NCI-H524 (cell line): ENCODE measurements at places on chromosomes 2 and 18.

DNA sequence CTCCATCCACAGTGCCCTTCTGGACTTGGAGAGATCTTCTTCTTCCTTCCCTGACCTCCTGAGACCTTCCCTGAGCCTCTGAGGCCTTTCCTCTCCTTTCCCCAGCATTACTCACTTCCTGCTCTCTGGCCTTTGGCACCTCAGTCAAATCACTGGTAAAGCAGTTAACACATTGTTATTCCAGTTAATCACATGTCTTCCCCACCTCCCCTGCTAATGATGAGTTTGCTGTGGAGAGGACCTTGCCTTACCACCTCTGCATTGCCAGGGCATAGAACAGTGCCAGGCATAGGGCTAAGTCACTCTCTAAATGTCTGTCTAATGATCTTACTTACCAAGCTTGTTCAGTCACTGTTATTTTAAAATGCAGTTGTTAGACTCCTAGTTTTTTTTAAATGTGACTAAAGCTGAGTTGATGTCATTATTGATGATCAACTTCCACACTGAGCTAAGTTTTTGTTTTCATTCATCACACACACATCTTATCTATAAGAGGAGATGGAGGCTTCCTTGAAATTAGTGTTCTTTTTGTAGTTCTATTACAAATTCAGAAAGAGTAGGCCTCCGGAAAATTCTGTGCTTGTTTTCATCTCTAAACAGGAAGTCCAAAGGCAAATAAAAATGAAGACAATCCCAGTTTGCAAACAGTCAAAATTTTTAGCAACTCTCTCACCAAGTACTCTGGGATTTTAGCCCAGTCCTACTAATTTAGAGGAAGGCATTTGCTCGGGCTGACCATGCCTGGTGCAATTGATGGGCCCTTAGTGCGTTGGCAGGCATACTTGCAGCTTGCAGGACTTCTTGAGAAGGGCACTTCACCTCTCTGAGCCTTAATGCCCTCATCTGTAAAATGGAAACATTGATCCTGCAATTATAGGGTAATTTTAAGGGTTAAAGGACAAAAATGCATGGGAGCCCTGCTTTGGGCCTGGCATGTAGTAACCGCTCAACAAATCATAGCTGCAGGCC, 113.7 kb upstream of the SPRED2 start:
- no peak for DNase-seq

DNA sequence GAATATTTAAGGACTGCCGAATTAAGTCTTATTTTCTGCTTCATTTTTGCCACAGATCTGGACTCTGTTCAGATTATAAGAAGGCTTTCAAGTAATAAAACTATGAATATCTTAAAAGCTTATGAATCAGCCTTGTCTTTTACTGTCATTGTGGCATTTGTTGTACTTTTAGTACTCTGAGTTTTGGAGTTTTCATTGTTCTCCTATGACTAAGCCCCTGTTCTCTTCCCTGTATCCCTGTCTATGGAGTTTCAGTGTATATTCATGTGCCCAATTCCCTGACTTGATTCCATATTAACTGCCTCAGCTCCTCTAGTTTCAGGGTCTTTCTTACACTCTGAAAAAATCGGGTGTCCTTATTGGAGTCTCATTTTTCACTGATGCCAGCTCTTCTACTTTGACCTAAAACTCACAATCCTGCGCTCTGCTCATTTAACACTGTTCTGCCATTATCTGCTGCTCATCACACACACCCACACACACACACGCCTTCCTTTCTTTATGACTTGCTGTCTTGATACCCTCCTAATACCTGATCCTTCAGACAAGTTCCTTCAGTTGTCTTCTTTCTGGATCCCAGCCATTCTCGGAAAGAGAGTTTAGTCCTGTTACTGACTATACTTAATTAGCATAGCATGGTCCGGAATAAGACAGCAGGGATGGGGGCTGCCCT, 511.8 kb downstream of the CPS1 start:
- no peak for DNase-seq

GRCh38 chr2:33496150-33496549, 19.7 kb downstream of the RASGRP3 start:
- DNase-seq, result no peak

- no peak for DNase-seq
Measured at GRCh38 chr2:226423498-226423960, 376.1 kb downstream of the IRS1 start.

DNA sequence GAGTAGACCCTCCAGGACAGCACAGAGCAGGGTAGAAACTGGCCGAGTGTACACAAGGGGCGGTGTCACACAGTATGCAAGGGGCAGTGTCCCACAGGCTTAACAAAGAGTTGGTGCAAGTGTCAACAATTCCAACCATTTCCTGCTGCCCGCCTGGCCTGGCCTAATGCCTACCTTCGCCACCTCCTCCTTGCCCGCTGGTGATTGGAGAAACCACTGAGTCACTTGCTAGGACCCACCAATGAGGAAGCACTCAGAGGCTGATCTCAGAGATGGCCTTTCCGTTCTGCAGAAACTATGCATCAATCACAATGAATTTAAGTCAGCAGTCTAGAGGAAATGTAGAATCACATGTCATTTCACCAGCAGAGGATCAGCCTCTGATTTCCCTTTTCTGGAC, 263.3 kb upstream of the PKDCC start:
- DNase-seq, result no peak

- DNase-seq, result no peak
Measured at GRCh38 chr2:235659767-235660322, 166.0 kb downstream of the AGAP1 start.

DNA sequence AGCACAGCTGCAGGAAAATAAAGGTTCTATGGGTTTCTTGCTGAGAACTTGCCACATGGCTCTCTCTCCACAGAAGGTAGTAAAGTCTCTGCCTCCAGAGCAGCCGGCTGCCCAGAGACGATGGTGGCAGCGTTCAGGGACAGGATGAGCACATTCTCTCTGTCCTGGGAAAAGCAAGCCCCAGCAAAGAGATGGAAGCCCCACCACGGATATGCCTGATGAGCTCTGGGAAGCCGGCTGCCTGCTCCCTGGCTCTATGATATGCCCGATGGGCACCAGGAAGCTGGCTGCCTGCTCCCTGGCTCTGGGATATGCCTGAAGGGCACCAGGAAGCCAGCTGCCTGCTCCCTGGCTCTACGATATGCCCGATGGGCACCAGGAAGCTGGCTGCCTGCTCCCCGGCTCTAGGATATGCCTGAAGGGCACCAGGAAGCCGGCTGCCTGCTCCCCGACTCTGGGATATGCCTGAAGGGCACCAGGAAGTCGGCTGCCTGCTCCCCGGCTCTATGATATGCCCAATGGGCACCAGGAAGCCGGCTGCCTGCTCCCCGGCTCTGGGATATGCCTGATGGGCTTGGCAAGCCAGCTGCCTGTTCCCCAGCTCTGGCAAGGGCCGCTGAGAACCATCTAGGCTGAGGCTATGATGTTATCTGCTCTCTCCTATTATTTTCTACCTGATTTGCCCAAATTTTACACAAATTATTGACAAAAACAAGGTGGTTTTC, 21.5 kb upstream of the SNTG2 start:
- no peak for DNase-seq

DNA sequence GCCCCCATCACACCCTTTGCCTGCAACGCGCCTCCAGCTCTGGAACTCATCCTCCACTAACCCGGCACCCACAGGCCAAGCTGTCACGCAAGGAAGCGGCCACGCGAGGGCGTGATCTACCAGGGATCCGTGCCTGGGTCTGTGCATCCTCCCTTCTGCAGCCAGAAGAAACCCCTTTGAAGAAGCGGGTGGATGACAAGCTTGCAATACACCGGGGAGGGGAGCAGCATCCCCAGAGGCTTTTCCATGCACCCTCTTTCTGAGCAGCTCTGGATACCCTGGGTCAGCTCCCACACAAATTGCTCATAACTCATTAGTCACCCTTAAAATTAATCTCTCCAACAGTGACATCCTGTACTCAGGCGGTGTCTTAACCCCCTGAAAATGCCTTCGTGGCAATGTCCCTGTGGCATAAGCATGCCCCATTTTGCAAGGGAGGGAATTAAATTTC, 47.6 kb downstream of the PDCL3 start:
- DNase-seq, result peak; percentile 72

DNA sequence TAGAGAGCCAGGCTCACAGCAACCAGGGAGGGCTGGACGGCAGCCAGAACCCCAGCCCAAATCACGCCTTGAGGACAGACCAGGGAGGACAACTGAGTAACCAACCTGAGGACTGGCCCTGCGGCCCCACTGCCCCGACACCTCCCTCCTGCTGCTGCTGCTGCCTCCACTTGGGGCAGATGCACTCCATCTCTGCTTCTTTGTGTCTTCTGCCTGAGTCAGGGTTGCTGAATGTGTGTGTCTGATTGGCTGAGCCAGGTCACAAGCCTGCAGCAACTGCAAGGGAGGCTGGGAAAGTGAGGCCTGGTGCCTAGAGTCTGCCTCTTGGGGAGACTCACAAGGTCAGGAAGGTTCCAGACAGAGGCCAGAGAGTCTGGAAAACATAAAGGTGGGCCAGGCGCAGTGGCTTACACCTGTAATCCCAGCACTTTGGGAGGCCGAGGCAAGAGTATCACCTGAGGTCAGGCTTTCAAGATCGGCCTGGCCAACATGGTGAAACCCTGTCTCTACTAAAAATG, 83.4 kb downstream of the ZFP36L2 start:
- peak; percentile 18 for DNase-seq

- DNase-seq, result no peak
Measured at GRCh38 chr2:132621131-132621875, 48.7 kb downstream of the LYPD1 start.

DNA sequence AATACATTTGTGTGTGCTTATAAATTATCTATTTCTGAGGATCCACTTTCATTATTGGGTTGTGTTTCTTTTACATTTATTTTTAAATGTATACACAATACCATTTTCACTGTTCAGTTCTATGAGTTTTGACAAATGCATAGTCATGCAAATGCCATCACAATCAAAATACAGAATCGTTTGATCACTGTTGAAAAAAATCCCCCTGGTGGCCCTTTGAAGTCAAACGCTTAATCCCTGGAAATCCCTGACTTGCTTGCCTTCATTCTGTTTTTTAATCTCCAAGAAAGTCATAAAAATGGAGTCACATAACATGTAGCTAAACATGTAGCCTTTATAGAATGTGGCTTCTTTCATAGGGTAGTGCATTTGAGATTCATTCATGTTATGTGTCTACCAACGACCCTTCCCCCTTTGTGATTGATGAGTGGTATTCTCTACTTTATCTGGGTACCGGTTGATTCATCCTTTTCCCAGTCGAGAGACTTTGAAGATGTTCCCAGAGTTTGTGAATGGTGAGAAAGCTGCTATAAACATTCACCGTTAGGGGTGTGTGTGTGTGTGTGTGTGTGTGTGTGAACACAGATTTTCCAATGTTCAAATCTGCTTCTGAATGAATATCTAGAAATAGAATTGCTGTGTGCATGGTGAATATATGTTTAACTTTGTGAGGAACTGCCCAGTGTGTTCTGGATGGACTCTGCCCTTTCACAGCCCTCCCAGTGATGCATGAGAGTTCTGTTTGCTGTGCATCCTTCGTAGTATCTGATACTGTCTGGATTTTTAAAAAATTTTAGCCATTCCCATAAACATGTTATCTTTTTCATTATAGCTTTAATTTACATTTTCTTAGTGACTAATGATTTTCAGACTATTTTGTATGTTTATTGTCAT, 173.6 kb downstream of the GALR1 start:
- DNase-seq, result no peak

DNA sequence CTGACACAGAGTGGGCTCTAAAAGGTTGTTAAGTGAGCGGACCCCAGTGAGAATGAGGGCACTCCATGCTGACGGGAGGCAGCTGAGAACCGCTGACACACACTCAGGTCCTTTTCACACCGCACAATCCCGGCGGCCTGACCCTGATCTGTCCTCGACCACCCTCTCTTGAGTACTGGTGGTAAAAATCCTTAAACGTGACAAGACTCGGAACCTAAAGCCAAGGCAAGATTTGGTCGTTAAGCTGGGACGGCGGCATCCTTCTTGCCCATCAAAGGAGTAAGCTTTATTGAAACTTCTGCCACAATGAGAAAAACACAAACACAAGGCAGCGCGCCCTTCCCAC, 569 bp downstream of the TMX3 start:
- DNase-seq, result peak; percentile 35

DNA sequence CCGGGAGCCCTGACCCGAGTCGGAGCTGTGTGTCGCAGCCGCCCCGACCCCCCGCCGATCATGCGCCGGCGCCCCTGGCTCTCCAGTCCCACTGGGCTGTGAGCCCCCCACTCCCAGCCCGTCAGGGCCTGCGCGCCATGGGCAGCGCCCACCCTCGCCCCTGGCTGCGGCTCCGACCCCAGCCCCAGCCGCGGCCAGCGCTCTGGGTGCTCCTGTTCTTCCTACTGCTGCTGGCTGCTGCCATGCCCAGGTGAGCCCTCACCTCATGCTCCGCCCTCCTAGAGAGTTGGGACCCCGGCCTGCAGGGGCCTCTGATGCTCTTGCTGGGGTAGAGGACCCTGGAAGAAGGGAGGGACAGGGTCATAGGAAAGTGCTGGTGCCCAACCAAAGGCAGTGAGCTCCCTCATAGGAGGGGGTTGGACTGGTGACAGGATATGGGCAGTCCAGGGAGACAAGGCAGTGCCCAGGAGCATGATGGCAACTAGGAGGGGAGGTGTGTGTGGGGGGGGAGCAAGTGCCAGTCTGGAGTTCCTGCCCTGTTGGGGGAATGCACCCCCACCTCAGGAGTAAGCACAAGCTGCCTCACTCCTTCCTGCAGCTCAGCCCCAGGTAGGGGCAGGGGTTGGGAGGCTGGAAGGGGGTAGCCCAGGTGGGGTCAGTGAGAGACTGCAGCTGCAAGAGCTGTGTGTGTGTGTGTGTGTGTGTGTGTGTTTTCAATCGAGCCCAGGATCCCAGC, 375 bp downstream of the WNT10A start:
- no peak for DNase-seq

GRCh38 chr18:22185273-22185672, 15.9 kb downstream of the GATA6 start:
- no peak for DNase-seq

- DNase-seq, result no peak
Measured at GRCh38 chr18:2114765-2115164, 456.5 kb downstream of the METTL4 start.

- no peak for DNase-seq
Measured at GRCh38 chr2:109528811-109529501, 84.8 kb downstream of the SEPTIN10 start.

- DNase-seq, result no peak
Measured at GRCh38 chr2:97708608-97709007, 4.8 kb upstream of the ZAP70 start.
